ENCODE measurements at places on chromosomes 5 and 9.

DNA sequence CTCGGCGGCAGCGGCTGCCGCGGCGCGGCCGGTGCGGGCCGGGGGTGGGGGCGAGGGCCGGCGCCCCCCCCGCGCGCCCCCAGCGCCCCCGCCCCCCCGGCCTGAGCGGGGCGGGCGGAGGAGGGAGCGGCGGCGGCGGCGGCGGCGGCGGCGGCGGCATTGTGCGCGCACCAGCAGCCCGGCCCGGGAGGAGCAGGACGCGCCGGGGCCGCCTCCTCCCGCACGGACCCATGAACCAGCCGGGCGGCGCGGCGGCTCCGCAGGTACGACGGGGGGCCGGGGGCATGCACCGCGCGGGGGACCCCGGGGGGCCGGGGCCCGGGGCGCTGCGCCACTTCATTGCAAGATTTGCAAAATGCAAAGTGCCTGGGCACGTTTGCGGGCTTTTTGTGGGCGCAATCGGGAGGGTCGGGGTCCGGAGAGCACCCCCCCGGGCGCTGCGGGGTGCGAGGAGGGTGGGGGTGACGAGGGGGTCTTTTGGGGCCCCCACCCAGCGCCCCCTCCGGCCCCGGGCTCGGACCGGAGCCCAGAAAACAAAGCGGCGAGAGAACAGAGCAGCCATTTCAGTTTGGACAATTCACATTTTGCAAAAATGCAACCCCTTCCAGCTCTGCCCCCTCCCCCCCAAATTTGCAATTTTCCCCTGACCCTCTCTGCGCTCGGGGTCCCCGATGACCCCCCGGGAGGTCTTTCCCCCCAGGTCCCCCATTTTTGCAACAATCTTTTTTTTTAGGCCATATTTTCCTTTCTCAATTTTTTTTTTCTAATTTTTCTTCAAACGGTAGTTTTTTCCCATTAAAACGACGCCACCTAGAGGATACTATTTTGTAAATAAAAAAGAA, at the start of gene ZNF618:
TSS of gene ZNF618 (plus strand) at position 159 of the 842 bp plus-strand sequence. CDS start at position 231, 72 bp downstream.
- DNase-seq = no peak

DNA sequence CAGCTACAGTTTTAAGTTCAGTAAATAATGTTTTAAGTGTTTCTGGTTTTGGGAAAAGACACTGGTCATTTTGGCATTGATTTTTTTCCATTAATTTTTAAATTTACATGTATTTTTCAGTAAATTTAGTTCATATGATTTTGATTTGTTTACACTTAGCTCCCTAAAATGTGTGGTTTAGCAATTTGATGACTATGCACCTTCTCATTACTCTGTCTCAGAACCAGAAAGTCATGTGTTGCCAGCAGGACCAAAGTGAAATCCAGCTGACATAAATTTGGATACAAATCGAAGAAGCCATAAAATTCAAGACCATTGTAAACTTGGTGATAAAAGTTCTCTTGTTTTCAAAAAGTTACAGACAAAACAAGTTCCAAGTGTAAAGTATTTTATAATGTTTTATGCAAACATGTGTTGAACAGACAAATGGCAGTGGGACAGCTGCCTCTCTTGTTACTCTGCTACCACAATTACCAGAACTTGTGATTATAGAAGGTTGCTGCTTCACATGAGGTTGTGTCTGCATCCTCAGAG, 354.8 kb downstream of the NR2F1-AS1 start:
- no peak for DNase-seq

DNA sequence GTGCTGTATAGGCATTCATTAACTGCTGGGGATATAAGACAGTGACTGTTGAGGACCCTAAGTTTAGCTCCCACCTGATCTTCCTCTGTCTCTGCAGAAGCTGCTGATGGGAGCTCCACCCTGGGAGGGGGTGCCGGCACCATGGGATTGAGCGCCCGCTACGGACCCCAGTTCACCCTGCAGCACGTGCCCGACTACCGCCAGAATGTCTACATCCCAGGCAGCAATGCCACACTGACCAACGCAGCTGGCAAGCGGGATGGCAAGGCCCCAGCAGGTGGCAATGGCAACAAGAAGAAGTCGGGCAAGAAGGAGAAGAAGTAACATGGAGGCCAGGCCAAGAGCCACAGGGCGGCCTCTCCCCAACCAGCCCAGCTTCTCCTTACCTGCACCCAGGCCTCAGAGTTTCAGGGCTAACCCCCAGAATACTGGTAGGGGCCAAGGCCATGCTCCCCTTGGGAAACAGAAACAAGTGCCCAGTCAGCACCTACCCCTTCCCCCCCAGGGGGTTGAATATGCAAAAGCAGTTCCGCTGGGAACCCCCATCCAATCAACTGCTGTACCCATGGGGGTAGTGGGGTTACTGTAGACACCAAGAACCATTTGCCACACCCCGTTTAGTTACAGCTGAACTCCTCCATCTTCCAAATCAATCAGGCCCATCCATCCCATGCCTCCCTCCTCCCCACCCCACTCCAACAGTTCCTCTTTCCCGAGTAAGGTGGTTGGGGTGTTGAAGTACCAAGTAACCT, 22.1 kb downstream of the PCDHGC5 start:
- DNase-seq = no peak

GRCh38 chr5:125696762-125697161, 726.4 kb upstream of the GRAMD2B start:
- DNase-seq = no peak

GRCh38 chr9:125889112-125889475, 141.9 kb downstream of the PBX3 start:
- DNase-seq = no peak

- DNase-seq = no peak
Measured at GRCh38 chr5:132221781-132222648, 5.6 kb downstream of the P4HA2 start.

GRCh38 chr5:13945271-13945670, 783 bp upstream of the DNAH5 start:
- DNase-seq = no peak

GRCh38 chr9:136631038-136632000, 31.4 kb upstream of the EGFL7 start:
- no peak for DNase-seq

DNA sequence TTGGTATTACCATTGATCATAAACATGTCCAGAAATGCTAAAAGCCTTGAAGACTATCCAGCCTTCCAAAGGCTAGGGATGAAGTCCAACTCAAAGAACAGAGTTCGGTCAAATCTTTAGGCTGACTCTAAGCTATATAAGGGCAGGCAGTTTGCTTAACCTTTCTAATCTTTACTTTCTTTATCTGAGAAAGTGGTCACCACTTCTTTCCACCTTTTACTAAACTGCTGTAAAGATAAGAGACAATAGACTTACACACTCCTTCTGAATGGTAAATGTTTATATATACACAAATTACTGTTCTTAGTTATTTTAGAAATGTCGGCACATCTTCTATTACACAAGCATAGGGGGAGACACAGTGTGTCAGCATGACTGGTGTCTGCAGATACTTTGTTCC, 100.4 kb downstream of the NREP start:
- no peak for DNase-seq

DNA sequence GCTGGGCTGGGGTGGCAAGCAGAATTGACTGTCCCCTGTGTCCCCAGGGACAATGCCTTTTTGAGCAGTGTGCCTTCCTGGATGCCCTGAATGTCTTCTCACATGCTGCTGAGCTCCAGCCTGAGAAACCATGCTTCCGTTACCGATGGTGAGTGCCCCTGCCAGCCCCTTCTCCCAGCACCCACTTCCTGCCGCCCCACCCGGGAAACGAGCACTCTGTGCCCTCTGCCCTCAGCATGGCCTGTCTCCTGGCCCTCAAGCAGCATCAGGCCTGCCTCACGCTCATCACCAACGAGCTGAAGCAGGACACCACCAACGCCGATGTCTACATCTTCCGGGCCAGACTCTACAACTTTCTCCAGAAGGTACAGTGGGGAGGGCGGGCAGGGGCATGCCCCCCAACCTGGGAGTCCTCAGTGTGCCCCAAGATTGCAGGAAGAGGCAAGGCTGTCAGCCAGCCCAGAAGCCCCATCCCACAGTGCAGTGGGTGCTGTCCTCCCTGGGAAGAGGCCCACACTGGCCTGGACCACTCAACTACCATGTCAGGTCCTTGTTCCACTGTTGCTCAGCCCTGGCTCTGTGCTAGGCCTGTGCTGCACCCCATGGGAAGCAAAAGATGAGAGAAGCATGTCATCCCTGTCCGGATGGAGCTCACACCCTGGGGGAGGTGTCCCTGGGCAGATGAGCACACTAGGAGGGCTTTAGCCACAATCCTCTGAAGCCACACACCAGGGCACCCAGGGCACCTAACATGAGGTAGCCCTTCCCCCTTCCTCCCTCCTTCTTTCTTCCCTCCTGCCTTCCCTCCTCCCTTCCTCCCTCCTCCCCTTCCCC, 4.4 kb downstream of the TTC16 start:
- no peak for DNase-seq

- DNase-seq = no peak
Measured at GRCh38 chr5:155633338-155633957, 619.9 kb downstream of the KIF4B start.

DNA sequence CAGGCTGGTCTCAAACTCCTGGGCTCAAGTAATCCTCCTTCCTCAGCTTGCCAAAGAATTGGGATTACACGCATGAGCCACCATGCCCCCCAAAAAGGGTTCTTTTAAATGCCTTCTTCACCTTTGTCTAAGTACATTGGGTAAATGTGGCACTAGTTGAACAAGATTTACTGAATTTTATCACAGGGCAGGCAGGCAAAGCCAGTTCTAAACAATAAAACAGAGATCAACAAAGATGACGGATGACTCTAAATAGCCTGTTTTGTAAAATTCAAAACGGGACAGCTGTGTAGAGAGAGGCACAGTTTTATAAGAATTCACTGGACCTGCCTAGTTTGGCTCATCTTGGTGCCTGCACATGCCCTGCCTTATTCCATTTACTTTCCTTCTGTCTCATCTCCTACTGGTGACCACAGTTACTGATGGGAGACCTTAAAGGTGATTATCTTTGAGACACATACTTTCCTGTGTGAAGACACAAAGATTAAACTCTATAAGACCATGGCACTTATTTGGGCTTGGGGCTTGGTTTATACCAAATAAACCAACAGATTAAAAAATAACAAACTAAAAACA, 149.6 kb upstream of the DMRT1 start:
- DNase-seq = no peak

DNA sequence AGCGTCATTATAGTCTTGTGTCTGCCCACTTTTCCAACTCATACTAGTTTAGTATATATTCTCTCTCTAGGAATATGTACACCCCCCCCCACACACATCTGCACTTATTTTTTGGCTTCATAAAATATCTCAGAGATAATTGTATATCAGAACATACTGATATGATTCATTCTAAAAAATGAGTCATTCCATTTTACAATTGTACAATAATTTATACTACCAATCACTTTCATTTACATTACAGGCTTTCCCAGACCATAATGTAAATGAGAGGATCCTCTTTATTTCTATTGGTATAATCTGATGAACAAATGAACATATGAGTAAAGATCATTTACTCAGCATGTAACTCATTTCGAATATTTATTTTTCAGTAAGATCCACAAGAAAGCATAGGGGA, 1842.9 kb upstream of the C9orf72 start:
- no peak for DNase-seq

DNA sequence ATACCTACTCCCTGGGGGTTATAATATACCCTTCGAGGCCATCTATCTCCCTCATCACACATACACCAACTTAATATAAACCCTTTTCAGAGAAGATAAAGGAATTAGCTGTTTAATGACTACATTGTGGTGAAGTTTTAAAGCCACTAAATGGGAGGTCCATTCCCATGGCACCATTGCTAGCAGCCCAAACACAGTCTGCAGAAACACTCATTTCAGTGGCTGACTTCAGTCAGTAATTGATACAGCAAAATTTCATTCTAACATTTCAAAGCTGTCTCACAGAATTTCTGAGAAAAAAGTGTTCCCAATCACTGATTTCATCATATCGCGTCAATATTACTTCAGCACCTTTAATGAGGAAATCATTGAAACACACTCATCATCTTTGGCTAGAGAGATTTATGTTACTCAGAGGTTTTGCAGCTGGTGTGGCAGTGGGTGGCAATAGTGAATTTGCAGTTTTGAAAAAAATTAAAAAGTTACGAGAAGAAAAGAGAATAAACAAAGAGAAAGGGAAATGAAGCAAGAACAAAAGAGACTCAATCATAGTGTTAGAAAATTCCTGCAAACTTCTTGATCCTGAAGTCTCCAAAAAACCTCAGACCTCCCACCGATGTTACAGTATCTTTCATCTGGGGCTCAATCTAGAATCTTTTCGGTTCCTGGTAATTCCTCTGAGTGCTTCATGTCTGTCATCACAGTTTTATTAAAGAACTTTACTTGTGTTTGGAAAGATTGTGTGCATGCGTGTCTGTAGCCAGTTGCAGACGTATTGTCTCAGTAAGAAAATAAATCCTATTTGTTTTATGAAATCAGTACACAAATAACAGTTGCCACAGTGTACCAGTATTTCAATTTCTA, 105.0 kb downstream of the ERCC6L2 start:
- DNase-seq = no peak

DNA sequence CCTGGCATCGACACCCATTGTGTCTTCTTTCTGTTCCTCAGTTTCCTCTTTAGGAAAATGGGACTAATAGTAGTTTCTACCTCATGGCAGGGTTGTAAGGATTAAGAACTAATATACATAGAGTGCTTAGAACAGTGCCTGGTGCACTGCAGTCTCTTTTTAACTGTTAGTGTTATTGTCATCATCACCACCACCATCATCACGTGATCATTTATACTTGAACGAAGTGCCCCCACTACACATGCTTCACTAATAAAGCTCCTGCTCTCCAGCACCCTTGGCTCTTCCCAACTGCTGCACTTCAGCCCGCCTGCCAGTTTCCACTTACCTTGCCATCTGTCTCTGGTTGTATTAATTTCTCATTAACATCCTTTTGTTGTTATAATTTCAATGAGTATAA, 35.8 kb upstream of the MAST4 start:
- DNase-seq = no peak

DNA sequence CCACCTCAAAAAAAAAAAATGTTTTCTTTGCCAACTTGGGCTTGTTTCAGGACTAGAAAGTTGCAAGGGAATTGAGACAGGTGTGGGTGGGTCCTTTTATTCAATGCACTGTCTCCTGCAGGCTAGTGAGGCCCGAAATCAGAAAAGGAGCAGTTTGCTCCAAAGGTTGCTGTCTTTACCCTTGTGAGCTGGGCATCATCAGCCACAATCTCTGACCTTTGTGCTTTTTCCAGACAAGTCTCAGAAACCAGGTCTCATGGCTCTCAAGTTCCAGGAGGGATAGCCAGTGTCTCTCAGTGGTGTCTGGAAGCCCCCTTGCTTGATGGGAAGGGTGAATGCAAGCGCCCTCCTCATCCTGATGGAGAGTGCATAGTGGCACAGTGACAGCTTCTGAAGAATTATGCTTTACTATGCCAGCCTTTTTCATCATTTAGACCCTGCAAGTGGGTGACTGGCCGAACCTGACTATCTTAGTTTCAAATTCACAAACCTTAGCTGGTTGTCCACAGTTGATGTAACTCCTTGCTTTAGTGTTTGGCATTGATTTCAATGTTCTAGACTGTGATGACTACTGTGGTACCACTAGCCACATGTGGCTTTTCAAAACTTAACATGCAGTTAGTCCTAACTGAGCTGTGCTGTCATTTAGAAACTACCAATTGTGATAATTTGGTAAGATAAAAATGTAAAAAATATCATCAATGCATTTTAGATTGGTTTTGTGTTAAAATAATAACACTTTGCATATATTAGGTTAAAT, 468.6 kb downstream of the GADD45G start:
- no peak for DNase-seq
